ENCODE measurements at places on chromosomes 13 and 19.

DNA sequence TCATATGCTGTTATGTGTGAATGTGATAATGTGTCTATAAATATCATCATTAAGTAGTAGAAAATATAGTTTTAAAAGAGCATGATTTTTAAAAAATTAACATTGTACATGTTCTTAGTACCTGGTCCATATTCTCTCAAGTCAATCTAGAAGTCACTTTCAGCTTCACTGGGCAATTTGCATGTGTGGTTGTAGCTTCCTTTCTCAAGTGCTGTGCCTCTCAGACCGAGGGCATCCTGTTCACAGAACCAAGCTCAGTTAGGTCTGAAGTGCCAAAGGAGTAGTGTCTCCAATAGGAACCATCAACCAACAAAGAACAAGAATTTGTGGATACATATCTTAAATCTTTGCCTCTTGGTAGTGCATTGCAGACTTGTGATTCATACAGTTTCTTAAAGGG lies 541.8 kb upstream of the SLC10A2 start:
- no peak for DNase-seq

- no peak for DNase-seq
Observed at GRCh38 chr19:18274219-18274780, at the start of gene IQCN. TSS of gene IQCN (minus strand) at chr19:18274452. CDS start at chr19:18269478, 4,974 bp downstream.

DNA sequence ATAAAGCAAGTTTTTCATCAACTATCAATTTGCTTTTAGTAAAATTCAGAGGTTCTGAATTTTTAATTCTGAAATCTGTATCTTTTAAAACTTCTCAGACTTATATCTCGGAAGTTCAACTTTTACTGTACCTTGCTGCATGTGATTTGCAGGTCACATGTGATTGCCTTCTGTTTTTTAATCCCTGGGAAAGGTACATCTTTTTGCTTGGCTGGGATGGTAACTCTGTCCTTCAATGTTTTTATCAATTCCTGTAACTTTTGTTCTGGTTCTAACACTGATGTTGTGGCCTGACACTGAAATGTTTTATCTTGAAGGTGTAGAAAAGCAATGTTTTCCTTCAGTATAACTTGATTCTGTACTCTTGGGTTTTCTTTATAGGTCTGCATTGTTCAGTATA lies 16.2 kb upstream of the NAA16 start:
- DNase-seq = no peak

- no peak for DNase-seq
Observed at GRCh38 chr19:1049106-1049505, 9.2 kb downstream of the ABCA7 start.

DNA sequence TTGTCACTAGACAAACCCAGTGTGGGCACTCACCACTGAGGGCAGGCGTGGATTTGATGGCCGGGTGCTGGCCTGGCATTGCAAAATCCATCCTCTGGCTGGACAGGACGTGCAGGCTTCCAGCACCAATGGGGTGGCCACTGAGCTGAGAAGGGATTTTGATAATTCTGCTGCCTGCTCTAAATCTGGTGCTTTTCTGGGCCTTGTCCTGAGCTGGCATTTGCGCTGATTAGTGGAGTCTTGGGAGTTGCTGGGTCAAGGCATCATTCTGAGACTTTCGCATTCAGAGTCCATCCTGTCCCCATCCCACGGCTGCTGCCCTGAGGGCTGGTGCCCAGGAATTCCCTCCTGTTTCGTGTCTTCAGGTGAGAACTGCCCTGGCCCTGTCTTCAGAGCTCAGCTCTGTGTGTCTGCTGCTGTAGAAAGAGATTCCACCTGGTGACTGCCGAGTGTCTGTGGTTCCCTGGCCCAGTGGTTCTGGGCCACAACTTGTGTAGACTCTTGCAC lies 65.9 kb upstream of the MCF2L start:
- no peak for DNase-seq

Data from NCI-H1694 (cell line).